SHP77 (cell line): ENCODE measurements at places on chromosomes 16 and 17.

- no peak for DNase-seq
These were observed 44.9 kb downstream of the MEAK7 start for GRCh38 chr16:84459533-84459894.

DNA sequence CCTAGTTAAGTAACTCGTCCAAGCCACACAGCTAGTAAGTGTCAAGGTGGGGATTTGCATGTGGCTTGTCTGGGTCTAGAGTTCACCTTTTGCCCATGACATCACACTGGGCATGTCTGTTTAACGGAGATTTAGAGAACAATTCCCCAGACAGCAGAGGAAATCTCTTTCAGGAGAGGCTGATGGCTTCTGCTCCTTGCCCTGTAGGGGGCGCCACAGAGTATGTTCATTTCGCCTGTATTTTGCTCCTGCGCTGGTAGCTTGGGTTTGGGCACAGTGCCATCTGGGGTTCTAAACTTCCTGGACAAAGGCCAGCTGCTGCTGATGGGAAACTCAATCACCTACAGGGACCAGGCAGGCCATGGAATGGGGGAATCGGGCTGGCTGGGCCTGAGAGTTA lies 20.4 kb downstream of the OTOA start:
- peak; percentile 12 for DNase-seq

GRCh38 chr16:58121132-58121531 lies 8.0 kb downstream of the CFAP20 start:
- no peak for DNase-seq

DNA sequence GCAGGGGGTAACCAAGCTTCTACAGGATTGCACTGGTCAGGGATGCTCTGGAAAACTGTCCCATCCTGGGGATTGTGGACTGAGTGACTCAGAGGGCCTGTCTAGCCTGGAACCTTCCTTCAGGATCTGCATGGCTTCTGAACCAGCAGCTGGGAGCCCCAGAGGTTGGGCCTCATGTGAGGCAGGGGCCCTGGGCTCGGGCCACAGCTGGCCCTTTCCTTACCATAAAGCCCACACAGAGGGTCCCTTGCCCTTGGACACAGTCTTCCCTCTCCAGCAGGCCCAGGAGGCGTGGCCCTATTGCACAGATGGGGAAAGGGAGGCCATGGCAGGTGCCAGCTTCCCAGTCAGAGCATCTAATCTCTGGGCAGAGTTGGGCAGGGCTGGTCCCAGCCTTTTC lies 30.5 kb downstream of the ADCY7 start:
- no peak for DNase-seq

- DNase-seq: no peak
These were observed 242.6 kb upstream of the CIBAR2 start for GRCh38 chr16:85354686-85355514.
